Putamen (tissue), 1 donor: ENCODE measurements at places on chromosomes 13 and 19.

DNA sequence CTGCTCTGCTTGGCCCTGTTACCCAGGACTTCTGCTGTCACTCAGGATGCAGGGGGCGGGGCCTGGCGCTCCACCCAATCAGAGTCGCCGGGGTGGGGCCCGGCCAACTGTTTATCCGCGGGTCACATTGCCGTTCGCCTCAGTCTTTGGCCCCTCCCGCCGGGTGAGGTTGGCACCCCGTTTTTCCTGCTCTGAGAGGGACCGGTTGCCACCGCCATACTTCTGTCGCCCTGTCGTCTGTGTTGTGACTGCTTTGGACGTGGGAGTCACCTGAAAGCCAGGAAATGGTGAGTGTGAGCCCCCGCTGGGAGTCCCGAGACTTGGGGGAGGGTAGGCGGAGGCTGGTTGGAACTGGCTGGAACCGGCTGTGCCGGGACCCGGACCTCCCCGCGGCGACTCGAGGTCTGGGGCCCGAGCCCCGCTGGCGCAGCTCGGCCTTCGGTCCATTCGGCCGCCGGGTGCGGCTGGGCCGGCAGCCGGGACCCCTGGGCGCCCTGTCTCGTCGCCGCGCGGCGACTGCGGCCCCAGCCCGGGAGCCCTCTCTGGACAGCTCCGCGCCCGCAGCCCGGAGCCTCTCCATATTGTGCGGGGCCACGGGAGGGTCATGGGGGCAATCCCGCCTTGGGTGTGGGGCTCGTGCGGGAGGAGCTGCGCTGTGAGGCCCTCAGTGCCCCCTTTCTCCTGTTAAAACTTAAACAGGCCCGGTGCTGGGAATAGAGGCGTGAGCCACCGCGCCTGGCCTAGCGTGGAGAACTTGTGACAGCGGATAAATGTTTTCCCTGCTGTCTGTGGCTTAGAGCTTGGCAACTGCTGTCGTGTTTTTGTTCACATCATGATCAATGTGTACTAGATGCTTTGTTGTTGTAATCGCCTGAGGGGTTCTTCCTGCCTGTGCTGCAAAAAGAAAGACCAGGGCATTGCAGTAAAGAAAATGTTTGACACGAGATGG is at the start of gene ZNF844:
TSS of gene ZNF844 (plus strand) at position 142 of the 949 bp plus-strand sequence. CDS start at position 285, 143 bp downstream.
- DNase-seq: peak; percentile 95

DNA sequence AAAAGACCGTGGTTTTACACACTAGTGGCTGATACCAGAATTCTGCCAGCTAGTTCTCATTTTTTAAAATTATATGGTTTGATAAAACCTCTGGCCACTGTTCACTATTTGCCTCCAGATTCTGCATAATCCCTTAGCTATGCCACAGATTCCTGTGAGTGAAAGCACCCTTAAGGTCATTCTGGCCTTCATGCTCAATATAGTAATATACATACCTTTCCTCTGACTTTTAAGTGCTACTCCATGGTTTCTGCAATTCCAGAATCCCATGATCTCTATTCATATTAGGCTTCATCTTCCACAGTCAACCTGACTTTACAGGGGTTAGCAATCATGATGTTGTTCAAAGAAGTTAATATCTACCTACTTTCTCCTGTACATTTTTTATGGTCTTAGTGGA is 274.1 kb upstream of the EDNRB start:
- DNase-seq: no peak

DNA sequence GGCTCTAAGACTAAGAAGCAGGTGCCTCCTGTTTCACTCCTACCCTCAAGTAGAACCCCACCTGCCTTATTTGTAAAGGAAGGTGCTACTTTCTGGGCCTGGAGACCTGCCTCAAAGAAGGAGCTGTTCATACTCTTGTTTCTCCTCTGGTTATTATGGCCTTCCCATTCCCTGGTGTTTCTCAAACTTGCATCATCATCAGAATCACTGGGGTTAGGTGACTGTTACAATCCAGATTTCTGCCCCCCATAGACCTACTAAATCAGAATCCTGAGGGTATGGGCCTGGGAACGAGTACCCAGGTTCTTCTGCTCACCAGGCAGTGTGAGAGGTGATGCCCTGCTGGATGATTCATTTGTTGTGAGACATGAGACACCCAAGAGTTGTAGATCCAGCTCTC is 18.4 kb downstream of the SAMD4B start:
- DNase-seq: no peak

DNA sequence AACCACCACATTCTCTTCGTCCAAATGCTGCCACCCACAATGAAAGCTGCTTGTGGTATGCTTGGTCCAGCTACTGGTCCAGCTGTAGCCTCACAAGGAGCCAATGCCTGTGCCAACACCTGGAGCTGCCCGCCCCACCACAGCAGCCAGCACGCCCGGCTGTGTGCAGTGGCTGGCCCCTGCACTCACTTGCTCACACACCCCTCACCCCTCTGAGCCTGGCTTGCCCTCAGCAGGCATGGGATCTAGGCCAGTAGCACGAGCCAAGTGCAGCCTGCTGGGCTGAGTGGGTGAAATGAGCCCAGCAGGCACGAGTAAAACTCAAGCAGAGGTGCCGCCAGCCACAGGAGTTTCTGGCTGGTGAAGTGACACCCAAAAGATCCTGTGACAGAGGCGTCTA is 2096.4 kb upstream of the PCDH20 start:
- DNase-seq: no peak

DNA sequence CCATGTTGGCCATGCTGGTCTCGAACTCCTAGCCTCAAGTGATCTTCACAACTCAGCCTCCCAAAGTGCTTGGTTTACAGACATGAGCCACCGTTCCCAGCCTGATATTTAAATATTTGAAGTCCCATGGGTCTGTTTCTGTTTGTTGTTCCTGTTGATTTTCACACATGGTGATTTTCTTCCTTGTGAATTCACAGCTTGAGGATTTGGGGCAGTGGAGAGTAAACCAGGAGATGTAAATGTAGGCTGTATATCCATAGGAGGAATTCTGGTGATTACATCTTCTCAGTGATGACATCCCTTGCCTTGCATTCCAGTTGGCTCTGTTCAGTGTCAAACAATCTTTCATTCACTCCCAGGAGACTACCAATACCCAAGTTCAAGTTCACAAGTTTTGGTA is 471.9 kb downstream of the KCTD12 start:
- DNase-seq: no peak

GRCh38 chr19:38679839-38680238 is 32.4 kb downstream of the ACTN4 start:
- no peak for DNase-seq

DNA sequence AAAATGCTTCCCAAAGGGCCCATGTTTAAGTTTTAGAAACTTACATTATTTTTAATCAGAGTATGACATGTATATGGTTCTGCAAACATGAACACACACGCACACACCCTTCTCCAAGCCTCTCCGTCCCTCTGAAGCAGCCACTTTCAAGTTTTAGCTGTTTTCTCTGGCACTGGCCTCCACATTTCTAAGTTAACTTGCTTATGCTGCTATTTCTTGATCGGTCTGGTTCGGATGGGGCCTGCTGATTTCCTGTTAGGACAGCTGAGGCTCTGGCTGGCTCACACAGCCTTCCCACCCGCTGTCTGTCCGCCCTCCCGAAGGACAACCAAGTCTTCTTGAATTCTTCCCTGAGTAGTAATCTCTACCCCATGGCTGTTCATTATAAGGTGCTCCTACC is 4.4 kb downstream of the SPC24 start:
- DNase-seq: no peak

DNA sequence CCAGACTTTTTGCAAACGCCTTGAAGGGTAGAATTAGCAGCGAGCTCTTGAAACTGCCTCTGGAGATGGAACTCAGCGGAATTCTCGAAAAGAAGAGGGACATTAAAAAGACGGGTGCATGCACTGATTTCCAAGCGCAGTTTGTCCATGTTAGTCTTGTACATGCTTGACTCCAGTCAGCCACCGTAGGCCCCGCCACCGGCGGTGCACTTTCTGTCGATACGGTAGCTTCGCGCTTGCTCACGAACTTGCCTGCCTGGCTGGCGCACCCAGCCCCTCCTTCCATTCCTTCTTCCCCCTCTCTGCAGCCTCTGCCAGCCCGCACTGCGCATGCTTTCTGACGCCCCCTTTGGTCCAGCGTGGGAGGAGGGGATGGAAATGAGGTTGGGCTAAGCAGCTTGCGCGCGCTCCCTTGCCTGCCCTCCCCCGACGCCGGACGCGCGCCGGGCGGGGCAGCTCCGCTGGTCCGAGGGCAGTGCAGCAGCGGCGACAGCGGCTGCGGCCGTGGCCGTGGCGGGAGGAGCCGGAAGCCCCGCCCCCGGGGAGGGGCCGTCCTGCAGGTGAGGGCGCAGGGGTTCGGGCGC is at the start of gene ZNF575:
TSS of gene ZNF575 (plus strand) at position 227 of the 584 bp plus-strand sequence. CDS start 1,235 bp downstream, outside the sequence.
- peak; percentile 96 for DNase-seq

DNA sequence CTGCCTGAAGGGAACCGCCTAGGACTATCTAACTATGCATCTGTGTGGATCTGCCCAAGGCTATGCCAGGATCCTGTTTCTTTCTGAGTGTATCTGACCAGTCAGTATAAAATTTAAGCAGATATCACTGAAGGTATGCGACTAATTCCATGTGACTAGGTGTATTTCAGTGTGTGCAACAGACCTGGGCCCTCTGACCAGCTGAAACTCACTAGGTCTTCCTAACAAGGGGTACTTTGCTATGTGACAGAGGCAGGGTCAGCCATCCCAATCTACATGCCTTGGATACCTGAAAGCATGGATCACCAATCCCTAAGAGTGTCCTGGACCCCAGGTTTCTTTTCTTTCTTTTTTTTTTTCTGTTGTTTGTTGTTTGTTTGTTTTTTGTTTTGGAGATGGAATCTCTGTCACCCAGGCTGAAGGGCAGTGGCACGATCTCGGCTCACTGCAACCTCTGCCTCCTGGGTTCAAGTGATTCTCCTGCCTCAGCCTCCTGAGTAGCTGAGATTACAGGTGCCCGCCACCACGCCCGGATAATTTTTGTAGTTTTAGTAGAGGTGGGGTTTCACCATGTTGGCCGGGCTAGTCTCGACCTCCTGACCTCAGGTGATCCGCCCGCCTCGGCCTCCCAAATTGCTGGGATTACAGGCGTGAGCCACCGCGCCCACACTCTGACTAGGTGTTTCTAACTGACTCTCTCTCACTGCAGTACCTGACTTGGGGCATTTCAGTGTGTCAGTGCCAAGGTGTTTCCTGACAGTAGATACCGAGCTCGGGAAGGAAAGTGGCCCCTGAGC is 43.5 kb downstream of the FCGBP start:
- no peak for DNase-seq

DNA sequence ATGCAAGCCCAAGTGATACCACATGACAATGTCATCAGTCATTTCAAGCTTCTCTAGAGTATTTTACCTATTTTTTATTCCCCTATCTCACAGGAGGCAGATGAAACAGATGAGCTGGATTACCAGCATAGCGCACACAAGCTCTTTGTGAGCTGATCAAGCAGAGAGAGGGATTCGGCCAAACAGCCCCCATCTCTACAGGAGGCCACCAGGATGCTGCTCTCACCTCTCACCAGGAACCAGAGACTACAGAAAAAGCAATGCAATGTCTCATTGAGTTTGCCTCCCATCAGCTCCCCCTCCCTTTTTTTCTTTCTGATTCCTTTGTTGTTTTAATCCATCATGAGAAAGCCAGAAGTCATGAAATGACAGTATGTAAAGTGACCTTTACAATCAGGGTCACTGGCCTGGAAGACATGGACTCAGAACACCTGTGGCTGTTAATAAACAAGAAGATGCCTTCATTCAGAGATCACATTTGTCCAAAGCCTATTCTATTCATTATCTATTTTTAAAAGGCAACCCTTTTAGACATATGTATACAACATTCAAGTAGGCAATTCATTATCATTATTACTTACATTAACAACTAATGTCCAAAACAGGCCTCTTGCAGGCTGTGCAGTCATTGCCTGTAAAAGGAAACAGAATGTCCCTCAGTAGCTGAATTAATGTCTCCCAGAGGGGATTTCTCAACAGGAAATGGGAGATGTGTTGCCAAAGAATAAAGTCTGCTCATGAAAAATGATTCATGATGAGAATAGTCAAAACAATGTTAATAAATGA is 656.6 kb downstream of the TBC1D4 start:
- DNase-seq: no peak

- DNase-seq: peak; percentile 74
These were observed 10.1 kb upstream of the CD22 start for GRCh38 chr19:35318679-35319448.

GRCh38 chr13:73708393-73708985 is 425.7 kb downstream of the KLF12 start:
- DNase-seq: peak; percentile 58

DNA sequence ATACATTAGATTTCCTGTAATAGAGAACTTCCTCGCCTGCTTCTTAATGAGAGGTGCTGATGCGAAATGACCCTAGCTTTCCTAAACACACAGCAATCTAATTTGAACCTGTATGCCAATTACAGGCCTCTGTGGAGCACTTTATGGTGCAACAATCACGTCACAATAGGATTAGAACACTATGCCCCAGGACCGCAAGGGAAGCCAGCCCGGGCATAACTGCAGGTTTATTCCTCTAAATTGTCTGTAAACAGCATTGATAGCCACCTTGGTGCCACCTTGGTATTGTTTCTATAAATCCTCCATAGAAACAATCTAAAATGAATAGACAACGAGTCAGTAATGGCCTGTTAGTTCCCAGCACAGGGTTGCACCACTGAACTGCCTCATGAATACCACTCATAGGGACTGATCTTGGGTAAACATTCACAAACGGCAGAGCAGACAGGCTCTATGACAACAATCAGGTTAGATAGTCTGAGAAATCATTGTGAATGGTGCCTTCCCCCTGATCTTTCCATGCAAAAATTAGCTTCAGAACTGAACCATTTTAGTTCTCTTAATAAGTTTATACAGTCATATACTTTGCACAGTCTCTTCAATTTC is 182.5 kb upstream of the OBI1 start:
- no peak for DNase-seq

- no peak for DNase-seq
These were observed 38.4 kb upstream of the ADGRE5 start for GRCh38 chr19:14342809-14343208.

DNA sequence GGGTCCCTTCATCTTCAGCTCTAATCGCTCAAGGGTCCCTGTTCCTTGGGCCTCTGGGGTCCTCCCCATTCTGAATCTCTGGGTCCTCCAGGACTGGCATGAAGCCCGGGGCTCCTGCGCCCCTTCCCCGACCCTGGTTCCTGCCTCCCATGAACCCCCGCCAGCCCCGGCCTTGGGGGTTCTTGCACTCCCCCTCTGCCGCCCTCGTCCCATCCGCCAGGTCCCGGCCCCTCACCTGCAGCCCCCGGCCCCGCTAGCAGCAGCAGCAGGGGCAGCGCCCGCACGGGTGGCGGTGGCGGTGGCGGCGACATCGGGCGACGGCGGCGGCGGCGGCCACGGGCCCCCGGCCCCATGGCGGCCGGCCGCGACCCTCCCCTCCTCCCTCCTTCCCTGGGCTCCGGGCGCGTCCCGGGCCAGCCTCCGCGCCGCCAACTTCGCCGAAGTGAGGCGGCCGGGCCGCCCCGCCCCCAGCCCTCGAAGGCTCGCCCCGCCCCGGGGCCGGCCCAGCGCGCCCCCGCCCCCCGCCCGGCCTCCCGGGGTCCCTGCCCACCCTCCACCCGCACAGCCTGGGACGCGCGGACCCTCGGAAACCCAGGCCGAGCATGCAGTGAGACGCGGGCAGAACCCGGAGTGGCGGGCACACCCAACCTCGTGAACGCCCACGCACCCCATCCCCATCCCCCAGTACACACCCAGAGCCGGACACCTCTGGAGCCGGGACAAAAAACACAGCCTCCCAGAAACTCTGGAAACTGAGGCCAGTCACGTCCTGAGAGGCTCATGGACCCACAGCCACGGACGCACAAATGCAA is at the start of gene NOTCH3:
TSS of gene NOTCH3 (minus strand) at position 443 of the 812 bp plus-strand sequence. CDS start at position 353, 90 bp downstream.
- DNase-seq: no peak

GRCh38 chr13:76928456-76928855 is 19.9 kb upstream of the ACOD1 start:
- DNase-seq: no peak

GRCh38 chr19:28606269-28607032 is 606.5 kb downstream of the UQCRFS1 start:
- DNase-seq: no peak
